Naive thymus-derived CD8-positive, alpha-beta T cell (primary cell): ENCODE measurements at places on chromosomes 6 and 20. TPM values are rescaled to one million over a fixed set of nuclear protein-coding genes. Genes with fewer than 3 reads are reported as not detected.
A peak's percentile ranks its signal among the peaks of the same experiment; 100 is the strongest.

- DNase-seq = no peak
These were observed 7.3 kb upstream of the TENT5A start for GRCh38 chr6:81759782-81760181.

DNA sequence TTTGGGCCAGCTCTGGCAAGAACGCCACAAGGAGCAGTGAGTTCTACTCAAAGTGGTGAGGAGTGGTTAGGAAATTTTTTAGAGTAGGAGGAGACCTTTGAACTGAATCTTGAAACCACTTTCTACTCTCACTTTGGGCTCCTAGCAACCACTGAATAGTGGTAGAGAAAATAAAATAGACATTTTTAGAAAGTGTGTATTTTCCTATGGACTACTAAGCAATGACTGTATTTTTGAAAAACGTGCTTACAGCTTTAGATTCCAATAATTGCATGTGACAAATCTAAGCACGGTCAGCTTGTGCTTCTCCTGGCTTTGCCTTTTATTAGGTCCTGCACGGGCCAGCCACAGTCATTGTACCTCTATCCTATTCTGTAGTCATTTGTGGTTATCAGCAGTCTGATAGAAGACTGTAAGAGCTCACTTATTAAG is 8.7 kb upstream of the IFNGR1 start:
- no peak for DNase-seq

GRCh38 chr6:45327956-45328522 is at the start of gene RUNX2:
Gene RUNX2 (plus strand): TSS chr6:45328330. CDS start chr6:45328727, 397 bp downstream.
- DNase-seq = peak; percentile 31

GRCh38 chr6:42916288-42916687 is 435 bp downstream of the PTCRA start:
- no peak for DNase-seq

GRCh38 chr20:61448386-61448785 is 196.3 kb downstream of the CDH4 start:
- no peak for DNase-seq

DNA sequence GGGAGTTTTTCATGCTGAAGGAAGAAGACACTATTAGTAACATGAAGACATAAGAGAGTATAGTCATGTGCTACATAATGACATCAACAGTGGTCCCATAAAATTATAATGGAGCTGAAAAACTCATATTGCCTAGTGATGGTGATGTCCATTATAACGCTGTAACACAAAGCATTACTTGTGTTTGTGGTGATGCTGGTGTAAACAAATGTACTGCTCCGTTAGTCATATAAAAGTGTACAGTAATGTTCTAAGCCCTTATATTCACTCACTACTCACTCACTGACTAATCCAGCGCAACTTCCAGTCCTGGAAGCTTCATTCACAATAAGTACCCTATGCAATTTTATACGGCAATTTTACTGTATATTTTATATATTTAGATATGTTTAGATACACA is 26.8 kb upstream of the ASF1A start:
- no peak for DNase-seq

DNA sequence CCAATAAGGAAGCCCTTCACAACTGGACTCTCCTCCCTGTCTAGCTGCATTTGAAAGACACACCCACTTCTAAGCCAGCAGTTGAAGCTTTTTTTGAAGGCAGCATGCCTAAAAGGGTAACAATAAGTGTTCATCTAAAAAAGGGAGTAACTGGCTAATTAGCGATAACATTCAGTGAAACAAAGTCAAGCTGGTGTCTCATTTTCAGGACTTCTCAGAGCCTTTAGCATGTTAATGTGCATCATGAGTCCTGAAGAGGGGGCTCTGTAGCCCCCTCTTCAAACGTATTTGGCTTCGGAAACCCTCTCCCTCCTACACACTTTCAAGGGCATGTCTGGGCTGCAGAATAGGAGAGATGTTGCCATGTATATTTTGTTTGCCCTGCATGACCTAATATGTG is 28.1 kb downstream of the SLC22A23 start:
- no peak for DNase-seq

DNA sequence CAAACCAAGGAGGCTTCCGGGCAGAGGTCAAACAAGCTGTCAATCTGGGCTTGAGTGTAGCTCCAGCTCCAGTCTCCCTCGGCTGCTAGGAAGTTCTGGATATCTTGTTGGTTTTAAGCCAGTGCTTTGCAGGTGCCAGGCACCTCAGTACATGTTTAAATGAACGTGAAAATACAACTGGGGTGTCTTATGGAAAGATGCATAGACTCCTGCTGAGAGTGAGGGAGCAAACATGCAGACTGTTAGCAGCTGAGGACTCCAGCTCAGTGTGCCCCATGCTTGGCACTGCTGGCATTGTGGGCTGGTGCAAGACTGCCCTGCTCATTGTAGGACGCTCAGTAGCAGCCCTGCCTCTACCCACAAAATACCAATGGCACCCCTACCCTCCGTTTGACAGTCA is 28.5 kb downstream of the ERMARD start:
- no peak for DNase-seq

GRCh38 chr6:3499603-3500002 is 42.8 kb upstream of the SLC22A23 start:
- DNase-seq = no peak

GRCh38 chr6:108380876-108381275 is 86.0 kb downstream of the AFG1L start:
- no peak for DNase-seq

- no peak for DNase-seq
These were observed 85.0 kb upstream of the SMLR1 start for GRCh38 chr6:130742131-130742681.

- no peak for DNase-seq
These were observed 77.2 kb downstream of the THBS2 start for GRCh38 chr6:169176361-169176991.

DNA sequence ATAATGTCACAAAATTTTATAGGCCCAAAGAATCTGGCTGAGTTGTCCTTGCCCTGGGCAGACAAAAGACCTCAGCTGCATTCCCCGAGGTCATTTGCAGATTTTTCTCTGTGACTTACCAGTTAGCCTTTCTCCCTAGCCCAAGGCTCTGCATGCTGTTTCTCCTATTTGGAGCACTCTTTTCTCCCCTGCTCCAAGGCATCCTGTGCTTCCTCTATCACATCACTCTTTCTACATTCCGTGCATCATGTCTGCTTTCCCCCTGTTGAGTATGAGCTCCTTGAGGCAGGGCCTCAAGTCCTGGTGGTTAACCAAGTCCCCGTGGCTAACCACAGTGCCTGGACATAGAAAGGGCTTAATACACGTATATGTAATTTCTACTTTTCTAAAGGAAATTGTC is 593 bp upstream of the GSTA3 start:
- no peak for DNase-seq

GRCh38 chr6:151257985-151258445 is 18.2 kb downstream of the AKAP12 start:
- no peak for DNase-seq

DNA sequence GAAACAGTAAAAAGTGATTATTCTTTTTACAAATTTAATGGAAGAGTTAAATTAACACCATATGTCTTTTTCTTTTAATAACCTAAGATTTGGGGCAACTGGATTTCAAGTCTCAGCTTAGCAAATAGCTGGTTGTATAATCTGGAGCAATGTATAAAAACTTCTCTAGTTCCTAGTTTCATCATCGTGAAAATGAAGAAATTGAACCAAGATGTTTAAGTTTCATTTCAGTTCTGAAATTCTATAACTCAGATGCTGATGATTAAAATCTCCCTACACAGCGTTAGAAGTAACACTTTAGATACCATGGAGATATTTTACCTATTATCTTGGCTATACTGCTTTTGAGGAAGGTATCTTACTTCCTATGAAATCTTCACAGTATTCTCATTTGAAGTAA is 252.0 kb downstream of the KIF16B start:
- DNase-seq = no peak

GRCh38 chr6:109493865-109494264 is 10.8 kb upstream of the ZBTB24 start:
- DNase-seq = no peak

DNA sequence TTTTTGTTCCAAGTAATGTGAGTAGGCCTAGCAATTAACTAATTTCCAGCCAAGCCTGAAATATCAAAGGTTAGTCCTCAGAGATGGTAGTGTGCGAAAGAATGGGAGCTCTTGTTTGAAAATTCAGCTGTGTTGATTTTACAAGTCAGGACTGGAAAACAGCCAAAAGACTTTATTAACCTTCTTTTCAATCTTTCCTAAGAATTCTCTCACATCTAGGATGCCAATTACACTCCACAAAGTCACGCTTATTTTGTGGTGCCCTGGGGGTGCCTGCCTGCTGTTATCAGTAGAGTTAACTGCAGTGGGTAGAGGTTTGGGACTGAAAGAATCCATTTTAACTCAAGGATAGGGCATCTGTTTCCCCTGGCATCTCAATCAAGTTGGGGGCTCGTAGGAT is 30.7 kb upstream of the MAP3K4 start:
- no peak for DNase-seq

GRCh38 chr20:9492067-9492466 is 22.3 kb upstream of the LAMP5 start:
- DNase-seq = no peak

DNA sequence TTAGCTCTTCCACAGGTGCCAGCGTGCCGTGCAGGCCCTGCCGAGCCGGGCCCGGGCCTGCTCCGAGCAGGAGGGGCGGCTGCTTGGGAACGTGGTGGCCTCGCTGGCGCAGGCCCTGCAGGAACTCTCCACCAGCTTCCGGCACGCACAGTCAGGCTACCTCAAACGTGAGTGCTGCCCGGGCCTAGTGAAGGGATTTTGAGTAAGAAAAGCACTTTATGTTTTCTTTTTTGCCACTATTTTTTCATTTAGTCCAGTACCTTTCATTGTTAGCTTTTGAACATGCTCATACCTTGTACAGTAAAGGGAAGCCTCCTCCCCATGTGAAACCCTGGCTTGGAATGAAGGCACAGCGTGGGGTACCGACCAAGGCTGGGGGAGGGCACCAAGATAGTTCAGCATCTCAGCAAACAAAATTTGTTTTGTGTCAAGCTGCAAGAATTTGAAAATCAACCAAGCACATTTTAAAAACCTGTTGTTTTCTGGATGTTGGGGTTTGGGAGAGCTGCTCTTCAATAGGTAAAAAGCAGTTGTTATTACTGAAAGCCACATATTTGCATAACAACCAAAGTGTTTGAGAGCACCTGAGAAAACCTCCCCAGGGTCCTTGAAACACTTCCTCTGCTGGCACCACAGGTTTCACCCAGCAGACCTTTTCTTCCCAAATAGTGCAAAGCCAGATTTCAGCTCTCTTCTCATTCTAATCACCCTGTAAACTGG is 18.4 kb downstream of the STX16 start:
- DNase-seq = no peak

- DNase-seq = no peak
These were observed 30.4 kb downstream of the SLC2A4RG start for GRCh38 chr20:63769891-63770474.

DNA sequence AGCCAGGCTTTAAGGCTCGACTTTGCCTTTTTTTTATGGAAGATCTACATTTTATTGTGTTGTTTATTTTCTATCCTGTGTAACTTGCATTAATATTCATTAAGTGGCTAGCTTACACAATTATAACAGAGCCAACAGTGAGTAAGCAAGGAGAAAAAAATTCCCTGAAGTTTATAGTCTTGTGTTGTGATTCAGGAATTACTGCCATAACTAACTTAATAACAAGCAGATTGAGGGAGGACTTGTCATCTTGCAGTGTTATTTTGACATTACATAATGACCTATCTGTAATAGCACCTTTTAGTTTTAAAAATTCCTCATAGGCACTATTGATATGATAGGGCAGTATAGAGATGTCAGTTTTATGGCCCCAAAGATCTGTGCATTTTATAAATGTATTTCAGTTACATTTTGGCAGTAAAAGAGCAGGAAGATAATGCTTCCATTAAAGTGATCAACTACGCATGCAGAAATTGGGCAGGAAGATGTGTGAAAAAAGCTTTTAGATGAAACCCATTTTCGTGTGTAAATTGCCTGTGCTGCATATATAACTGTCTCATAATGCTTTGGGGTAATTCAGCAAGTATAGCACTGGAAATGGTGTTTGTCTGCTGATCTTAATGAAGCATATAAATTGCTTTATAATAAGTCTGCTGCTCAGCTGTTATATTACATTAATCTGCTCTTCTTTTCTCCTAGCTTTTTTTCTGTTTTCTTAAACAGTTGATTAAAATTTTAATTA is 123.0 kb downstream of the SMAP1 start:
- no peak for DNase-seq

DNA sequence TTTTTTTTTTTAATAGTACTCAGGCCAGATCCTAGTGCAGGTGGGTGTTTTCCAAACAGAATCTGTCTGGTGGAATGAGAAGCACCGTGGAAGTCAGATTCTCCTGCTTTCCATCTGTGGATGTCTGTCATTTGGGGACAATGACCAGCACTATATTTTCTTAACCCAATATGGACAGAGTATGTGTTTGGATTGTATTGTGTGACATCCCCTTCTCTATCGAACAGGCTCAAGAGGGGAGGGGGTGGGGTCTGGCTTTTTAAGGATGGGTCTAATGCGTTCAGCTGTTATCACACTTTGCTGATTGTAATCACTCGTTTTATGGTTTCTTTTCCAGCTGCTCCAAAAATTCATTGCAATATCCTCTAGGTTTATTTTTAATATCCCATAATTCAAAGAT is 197.5 kb upstream of the CEP162 start:
- DNase-seq = no peak

DNA sequence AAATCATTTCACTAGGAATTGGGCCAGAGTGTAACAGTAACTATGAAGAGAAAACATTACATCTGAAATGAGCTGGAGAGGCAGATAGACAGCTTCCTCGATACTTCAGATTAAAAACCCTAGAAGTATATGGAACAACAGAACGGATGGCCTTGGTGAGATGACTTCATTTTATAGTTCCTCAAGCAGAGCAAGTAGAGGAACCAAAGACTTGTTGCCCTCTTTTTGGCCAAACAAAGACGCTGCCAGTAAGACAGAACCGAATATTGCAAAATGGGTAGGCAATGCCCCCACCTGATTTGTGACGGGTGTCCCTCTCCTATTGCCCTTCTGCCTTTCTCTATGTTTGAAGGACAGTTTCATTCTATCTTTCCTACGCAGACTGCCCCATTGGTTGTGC is 53.5 kb downstream of the AGPAT4 start:
- no peak for DNase-seq

The TMEM244 gene
- total RNA-seq = not detected

The BLTP3A gene
- total RNA-seq = 11.1 TPM

The RIPOR3 gene
- total RNA-seq = not detected

The ARG1 gene
- total RNA-seq = not detected

The BTN2A1 gene
- 63.6 TPM for total RNA-seq

The POM121L2 gene
- not detected for total RNA-seq
